Naive thymus-derived CD4-positive, alpha-beta T cell (primary cell): ENCODE measurements at places on chromosomes 12 and 14. TPM values are rescaled to one million over a fixed set of nuclear protein-coding genes. Genes with fewer than 3 reads are reported as not detected.

- DNase-seq: no peak
Observed at GRCh38 chr12:129821964-129822363, 81.9 kb downstream of the TMEM132D start.

- no peak for DNase-seq
Observed at GRCh38 chr12:132672678-132673077, 14.5 kb downstream of the POLE start.

GRCh38 chr14:23183479-23183878 lies at the start of gene SLC7A8:
TSS of gene SLC7A8 (minus strand) at chr14:23183660. CDS start at chr14:23182914, 746 bp downstream.
- DNase-seq: peak; percentile 40

INSM2 gene
- not detected for polyA plus RNA-seq

GRCh38 chr12:26034371-26035142 lies 76.1 kb downstream of the RASSF8 start:
- no peak for DNase-seq

GRCh38 chr14:51396222-51396815 lies 156.3 kb downstream of the TMX1 start:
- no peak for DNase-seq

DNA sequence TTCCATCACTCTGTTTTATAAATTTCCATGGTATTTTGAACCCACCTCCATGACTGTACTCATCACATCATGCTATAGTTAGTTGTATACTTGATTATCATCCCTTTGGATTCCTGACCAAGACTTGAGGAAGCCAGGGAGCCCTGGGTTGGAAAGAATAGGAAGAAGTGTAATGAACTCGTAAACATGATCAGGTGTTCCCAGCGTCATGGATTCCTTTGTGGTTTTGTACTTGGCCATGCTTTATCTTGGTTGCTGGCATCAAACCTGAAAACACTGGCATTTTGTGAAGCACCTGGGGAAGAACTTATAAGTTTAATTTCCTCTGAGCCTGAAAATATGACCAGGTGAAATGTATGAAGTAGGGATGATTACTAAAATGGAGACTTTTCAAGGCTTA lies 76.4 kb downstream of the CHST11 start:
- no peak for DNase-seq

- DNase-seq: no peak
Observed at GRCh38 chr12:11397366-11397765, 2.0 kb upstream of the PRB2 start.

DPF3 gene
- 0.07 TPM for polyA plus RNA-seq

DNA sequence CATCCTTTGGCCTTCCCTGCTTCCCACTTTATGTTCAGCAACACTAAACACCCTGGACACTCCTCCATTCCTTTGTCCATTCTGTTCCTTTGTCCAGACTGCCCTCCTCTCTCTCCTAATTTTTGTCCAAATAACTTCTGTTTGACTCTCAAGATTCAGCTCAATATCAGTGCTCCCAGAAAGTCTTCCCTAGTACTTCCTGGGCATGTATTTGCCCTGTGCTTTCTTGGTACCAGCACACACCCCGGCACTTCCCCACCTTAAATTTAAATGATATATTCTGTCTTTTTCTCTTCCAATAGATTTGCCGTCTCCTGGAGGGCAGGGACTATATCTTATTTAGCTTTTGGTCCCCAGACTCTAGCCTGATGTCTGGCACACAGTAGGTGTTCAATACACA lies 6.5 kb upstream of the APOLD1 start:
- DNase-seq: no peak

DNA sequence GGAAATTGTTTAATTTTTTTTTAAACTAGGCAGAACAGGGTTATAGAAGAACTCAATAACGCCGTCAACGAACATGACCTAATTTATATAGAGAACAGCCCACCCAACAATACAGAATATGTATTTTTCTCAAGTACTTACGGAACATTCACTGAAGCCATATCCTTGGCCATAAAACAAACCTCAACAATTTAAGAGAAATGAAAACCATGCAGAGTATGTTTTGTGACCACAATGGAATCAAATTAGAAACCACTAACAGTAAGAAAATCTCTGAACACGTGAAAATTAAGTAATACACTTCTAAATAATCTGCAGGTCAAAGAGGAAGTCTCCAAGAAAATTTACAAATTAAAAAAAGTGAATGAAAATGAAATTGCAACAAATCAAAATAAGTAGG lies 9.4 kb downstream of the SART3 start:
- no peak for DNase-seq

DNA sequence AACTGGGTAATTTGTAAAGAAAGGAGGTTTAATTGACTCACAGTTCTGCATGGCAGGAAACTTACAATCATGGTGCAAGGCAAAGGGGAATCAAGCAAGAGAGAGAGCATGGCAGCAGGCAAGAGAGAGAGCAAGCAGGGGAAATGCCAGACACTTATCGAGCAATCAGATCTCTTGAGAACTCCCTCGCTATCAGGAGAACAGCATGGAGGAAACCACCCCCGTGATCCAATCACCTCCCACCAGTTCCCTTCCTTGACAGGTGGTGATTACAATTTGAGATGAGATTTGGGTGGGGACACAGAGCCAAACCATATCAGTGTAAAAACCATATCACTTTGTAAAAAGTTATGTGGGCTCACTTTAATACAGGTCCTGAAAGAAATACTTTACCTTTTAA lies 56.4 kb upstream of the NEDD1 start:
- DNase-seq: no peak

DNA sequence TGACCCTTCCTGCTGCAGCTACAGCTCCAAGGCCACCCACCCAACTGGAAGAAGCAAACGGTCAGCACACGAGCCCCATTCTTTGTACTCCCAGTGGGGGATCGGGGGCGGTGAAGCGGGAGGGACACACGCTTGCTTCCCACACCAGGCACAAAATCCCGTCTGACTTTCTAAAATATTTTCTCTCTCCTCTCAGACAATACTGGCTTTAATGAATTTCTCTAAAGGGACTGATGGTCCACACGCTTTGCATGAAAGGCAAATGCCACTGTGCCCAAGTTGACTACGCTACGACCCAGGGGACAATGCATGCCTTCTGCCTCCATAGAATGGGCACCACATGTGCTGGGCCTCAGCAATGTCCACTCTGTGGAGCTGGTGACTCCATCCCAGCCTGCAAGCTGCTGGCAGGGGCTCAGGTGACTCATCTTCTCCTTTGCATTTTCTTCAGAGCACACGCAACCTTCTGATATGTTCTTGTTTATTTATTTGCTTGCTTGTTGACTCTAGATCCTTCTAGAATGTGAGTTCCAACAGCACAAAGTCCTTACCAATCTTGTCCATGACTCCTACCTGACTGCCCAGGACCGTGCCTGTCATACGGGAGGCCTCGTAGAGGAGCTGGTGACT lies 15.6 kb downstream of the SYNE3 start:
- no peak for DNase-seq

SMCO2 gene
- polyA plus RNA-seq: not detected

DNA sequence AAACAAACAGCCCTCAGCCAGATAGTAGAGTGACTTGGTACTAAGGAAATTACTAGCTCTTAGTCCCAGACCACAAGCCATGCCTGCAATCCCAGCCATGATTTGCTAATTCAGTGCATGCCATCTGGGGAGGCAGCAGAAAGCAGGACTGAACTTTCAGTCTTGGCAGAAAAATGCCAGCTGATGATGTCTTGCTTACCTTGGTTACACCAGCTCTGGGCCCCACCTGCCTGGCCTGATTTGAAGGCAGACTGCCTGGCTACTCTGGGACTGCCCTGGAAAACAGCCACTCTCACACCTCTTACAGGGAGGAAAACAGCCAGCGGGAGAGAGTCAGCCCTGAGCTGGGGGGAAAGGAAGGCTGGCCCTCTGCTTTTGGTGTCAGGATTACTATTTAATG lies 4.6 kb upstream of the UNC119B start:
- DNase-seq: no peak

P2RX2 gene
- not detected for polyA plus RNA-seq

- DNase-seq: no peak
Observed at GRCh38 chr12:90086281-90086680, 377.6 kb upstream of the ATP2B1 start.

GRCh38 chr14:68966872-68967301 lies 12.2 kb downstream of the ACTN1 start:
- no peak for DNase-seq
